ENCODE measurements at places on chromosomes 16 and 17.

DNA sequence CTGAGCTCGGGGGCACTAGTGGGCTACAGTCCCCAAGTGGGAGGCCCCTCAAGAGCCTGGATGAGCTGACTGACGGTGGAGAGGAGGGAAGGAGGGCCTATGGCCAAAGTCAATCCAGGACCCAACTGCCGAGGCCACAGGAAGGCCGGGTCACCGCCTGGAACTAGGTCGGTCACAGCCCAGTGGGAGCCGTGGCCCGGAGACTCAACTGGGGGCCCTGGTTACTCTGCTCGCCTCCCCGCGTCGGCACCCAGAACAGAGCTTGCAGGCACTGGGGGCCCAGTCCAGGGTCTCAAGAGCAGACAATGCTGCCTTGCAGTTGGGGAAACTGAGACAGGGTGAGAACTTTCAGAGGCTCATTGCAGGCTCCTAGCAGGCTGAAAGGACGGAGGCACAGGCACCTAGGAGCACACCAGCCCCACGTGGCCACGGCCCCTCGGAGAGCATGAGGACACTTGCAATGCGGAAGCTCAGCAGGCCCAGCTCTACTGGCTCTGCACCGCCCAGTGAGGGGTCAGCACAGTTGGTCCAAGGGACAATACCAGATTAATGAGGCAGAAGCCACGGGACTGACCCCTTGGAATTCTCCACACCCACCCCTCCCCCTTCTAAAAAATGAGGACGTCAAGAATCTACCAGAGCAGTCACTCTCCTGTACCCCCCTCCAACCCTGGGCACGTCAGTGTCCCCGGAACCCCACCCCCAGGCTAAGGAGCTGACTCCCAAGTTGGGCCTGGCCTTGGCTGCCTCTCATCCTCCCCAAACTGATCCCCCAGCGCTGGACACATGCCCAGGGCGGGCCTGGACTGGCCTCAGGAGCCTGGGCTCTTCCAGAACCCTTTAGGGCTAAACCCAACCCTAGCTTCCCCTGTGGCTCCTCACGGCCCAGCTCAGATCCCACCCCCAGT, 2.2 kb downstream of the HS3ST6 start:
- DNase-seq = no peak

DNA sequence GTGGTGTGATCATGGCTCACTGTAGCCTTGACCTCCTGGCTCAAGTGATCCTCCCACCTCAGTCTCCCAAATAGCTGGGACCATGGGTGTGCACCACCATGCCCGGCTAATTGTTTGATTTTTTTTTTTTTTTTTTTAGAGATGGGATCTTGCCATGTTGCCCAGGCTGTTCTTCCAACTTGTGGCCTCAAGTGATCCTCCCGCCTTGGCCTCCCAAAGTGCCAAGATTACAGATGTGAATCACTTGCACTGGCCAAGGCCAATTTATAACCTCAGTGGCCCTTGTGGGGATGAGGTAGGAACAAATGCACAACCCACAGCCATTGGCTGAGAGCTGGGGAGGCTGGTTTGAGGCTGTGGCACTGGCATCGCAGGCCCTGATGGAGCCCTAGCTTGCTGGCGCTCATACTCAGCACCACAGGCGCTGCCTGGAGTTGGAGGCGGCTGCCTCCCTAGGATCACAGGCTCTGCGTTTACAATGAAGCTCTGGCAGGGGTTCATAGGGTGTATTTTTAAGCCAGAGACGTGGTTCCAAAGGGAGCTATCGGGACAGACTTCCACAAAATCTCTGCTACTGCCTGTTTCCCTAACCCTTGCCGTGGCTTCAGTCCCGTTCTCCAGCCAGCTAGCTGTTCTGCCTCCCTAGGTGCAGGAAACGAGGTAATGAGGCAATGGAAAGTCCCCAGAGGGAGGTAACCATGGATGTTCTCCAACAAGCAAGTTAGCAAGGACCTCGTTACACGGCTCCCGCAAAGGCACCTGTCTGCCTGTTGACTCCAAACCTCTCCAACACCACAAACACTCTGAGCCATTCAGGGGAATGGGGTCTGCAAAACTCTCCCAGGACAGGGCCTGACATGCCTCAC, 2.9 kb downstream of the ABCA3 start:
- DNase-seq = no peak

DNA sequence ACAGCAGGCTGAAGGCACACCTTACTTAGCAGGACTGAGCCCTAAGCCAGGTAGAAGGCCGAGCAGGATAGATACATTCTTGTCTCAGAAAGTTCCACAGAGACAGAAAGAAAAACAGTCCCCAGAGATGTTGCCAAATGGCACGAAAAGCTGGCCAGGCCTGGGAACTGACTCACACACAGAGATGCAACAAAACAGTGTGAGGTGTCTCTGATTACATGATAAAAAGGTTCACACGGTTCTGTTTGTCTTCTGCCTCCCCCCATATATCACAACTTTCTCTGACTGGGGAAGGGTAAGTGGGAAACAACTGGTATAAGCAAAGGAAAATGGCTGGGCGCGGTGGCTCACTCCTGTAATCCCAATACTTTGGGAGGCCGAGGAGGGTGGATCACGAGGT, 1.7 kb downstream of the WBP2 start:
- no peak for DNase-seq

DNA sequence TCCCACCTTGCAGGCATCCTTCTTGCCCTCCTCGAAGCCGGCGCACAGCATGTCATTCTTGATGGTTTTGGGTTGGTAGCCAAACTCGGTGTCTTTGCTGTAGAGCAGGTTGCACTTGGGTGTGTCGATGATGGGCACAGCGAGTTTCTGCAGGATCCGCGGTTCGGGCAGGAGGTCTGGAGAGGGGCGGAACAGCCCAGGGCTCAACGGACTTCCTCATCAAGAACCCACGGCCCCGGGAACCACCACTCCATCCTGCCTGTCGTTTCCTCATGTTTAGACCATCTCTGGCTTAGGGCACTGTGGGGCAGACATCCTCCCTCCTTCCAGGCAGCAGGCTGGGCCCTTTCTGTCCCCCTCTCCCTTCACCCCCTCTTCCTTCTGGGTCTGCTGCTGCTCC, 6.5 kb downstream of the PRSS27 start:
- DNase-seq = no peak

GRCh38 chr16:57764341-57765159, 29.0 kb downstream of the KATNB1 start:
- no peak for DNase-seq

- DNase-seq = no peak
Observed at GRCh38 chr17:55793272-55793671, 42.4 kb downstream of the PCTP start.

DNA sequence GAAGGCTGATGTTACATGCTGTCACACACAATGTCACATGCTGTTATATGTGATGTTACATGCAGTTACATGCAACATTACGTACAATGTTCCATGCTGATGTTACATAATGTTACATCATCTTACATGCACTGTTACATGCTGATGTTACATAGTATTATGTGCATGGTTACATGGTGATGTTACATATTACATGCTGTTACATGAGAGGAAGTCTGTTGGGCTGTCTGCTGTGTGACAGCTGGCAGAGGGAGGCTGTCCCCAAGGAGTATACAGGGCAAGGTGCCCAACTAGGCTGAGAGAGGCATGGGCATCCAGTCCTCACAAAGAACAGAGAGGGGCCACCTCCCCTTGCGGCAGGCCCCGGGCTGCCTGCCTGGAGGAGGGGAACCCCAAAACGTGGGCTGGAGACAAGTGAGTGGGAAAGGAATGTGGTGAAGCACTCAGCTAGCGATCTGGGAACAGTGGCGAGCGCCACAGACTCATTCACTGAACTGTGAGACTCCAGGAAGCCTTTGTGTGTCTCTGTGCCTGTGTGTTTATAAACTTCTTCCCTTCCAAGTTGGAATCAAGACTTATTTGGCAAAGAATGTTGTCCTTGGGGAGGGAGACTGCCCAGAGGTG, 30.6 kb downstream of the TMEM92 start:
- DNase-seq = no peak
